ENCODE measurements at places on chromosomes 7 and 10. TPM values are rescaled to one million over a fixed set of nuclear protein-coding genes. Genes with fewer than 3 reads are reported as not detected.

DNA sequence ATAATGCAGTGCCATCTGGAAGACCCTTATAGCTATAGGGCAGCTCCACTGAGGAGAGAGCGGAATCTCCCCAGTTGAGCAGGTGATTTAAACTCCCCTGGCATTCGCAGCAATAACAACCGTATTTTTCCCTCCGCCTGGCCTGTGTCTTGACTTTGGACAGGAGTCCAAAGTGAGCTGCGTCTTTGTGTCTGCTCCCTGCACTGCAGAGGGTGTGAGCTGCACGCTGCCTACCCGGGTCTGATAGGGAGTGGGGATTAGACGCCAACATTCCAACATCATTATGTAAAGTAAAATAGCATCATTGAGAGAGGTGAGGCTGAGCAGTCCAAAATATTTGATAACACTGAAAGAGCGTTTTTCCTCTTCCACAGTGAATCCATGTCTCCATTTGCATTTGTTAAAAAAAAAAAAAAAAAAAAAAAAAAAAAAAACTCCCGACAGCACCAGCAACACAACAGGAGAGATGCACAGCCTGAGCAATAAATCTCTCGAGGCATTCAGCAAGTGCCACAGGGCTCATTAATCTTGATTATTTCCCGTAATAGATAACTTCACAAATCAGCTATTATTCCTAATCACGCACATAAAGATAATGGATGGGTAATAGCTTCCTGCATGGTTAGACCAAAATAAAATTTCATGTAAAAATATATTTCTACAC lies 68.6 kb downstream of the CELF2 start:
- DNase-seq: no peak

GNGT1 gene
- 0.07 TPM for polyA plus RNA-seq

DNA sequence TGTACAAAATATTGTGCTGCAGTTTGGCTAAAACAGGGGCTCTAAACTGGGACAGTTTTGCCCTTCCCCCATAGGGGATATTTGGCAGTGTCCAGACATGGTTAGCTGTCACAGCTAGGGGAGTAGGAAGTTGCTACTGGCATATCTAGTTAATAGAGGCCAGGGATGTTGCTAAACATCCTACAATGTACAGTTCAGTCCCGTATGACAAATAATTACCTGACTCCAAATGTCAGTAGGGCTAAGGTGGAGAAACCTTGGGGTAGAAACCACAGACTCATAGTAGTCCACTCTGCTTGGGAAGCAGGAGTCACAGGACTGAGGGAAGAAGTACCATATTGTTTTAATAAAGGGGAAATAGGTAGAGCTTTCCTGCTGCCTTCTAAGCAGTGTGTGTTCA lies 39.8 kb downstream of the WBP1L start:
- DNase-seq: no peak

GRCh38 chr10:105611244-105611798 lies 970.2 kb downstream of the SORCS3 start:
- no peak for DNase-seq

TRPV5 gene
- polyA plus RNA-seq: not detected

BLNK gene
- 0.22 TPM for polyA plus RNA-seq

GRCh38 chr10:5442065-5442989 lies 30.0 kb downstream of the NET1 start:
- no peak for DNase-seq

DNA sequence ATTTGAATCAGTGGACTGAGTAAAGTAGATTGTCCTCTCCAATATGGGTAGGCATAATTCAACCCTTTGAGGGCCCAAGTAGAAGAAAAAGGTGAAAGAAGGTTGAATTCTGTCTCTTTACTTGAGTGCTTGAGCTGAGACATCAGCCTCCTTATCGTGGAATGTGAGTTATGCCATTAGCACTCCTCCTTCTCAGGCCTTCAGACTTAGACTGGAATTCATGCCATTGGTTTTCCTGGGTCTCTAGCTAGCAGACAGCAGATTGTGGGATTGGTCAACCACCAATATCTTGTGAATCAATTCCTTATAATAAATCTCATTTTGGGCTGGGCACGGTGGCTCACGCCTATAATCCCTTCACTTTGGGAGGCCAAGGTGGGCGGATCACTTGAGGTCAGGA lies 89.2 kb downstream of the CUL2 start:
- DNase-seq: no peak

ITGB8 gene
- polyA plus RNA-seq: 0.04 TPM

GRCh38 chr10:110706690-110707098 lies 62.6 kb downstream of the RBM20 start:
- DNase-seq: no peak
